ENCODE measurements at places on chromosomes 1 and 21. TPM values are rescaled to one million over a fixed set of nuclear protein-coding genes. Genes with fewer than 3 reads are reported as not detected.

- DNase-seq: no peak
These were observed 17.6 kb downstream of the MTFR1L start for GRCh38 chr1:25837262-25837875.

GRCh38 chr1:202122639-202123335 is at the start of gene GPR37L1:
Gene GPR37L1, plus strand, starts transcription at chr1:202122917. Its CDS starts 47 bp downstream, at chr1:202122964.
- no peak for DNase-seq

GRCh38 chr1:20443703-20444586 is 42.1 kb downstream of the CAMK2N1 start:
- DNase-seq: no peak

- no peak for DNase-seq
These were observed 8.1 kb upstream of the SRM start for GRCh38 chr1:11067716-11068599.

- no peak for DNase-seq
These were observed 12.8 kb downstream of the MED18 start for GRCh38 chr1:28341591-28341990.

GRCh38 chr1:161981126-161981525 is 42.5 kb downstream of the OLFML2B start:
- DNase-seq: no peak

GRCh38 chr1:9494936-9495758 is 44.1 kb upstream of the SLC25A33 start:
- peak; percentile 77 for DNase-seq

DNA sequence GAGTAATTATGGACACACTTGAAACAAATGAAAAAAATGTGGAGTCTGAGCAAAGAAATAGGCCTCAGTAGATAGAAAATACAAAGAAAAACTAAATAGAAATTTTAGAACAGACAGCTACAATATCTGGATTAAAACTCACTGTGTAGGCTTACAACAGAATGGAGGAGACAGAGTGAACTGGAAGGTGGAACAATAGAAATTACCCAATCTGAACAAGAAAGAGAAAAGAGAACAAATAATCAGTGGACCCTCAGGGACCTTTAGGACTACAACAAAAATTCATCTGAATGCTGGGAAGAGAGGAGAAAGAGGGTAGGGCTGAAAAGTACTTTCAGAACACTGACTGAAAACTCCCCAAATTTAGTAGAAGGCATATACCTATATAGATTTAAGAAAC is 90.0 kb downstream of the POU2F1 start:
- DNase-seq: no peak

DNA sequence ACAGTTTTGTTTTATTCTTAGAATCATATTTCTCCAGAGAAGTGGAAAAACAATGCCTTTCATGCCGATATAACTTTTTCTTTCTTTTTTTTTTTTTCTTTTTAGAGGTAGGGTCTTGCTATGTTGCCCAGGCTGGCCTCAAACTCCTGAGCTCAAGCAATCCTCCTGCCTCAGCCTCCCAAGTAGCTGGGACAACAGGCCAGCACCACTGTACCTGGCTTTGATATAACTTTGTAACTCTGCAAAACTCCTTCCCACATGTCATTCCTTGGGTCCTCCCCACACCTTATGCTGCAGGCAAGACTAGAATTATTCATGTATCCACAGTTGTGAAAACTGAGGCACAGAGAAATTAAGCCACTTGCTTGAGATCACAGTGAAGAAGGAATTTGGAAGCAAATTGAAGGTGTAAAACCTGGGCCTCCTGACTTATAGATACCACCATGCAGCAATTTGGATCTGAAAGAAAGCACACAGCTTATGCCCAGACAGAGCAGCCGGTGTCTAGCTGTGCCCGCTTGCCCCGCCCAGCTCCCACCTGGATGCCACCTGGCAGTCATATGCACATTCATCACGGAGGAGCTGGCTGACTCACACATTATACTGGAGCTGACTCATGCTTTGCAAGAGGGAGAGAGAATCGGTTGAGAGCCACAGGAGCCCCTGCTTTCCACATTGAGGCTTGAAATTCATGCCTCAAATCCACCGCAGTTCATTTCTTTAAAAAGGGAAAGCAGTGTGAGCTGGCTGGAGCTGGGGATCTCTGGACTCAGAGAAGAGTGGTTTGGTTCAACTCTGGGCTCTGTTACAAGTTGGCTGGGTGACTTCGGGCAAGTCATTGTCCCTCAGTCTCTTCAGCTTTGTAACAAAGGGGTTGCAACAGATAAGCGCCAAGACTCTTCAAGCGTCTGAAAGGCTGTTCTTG is 8.3 kb upstream of the SLC2A1 start:
- DNase-seq: no peak

- no peak for DNase-seq
These were observed 1.9 kb downstream of the PODN start for GRCh38 chr1:53063744-53064515.

DNA sequence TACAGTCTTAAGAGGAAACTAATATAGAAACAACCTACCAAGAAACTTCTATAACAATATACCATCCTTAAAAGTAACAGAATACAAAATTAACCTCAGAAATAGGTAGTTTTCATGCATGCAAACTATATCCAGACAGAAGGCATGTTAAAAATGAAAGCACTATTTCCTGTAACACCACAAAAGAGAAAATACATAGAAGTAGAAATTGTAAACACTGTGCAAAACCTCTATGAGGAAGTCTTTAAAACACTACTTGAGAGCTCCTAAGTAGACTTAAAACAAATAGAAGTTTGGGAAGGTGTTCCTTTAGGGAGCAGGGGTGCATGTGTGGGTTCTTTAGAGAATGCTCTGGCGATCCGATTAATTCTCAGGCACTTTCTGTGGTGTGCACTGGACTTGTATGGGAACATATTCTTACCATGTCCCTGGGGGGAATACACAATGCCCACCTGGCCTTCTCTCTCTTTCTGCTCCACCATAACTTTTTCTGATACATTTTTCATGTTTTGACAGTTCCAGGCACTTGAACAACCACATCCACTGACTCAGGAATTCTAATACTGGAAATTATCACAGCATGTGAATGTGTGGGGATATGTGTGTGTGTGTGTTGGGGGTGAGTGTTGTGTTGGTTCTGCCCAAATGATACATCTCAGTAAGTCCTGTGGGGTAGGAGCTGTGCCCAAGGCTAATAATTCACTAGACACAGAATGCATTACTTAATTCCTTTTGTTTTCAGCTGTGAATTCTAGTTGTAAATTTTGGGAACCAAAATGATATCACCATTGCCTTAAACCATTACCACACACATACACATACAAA is 866.3 kb upstream of the B3GALT2 start:
- no peak for DNase-seq

DNA sequence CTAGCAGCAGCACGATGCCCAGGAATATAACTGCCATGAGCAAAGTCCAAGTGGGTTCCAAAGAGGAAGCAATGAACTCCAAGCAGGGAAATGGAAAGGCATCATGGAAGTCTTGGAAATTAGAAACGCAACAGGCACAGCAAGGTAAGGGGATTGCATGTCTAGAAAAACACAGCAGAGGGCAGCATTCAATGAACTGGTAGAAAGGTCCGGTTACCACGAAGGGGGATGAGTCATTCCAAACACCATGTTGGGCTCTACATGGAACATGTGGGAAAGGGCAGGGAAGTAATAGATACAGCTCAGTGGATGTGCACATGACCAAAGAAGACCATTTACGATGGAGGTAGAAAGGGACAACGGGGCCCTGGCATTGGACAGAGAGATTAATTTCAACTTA is 36.4 kb downstream of the RXRG start:
- DNase-seq: peak; percentile 13

GRCh38 chr1:207010726-207011125 is 21.8 kb downstream of the C1orf116 start:
- DNase-seq: no peak

Gene TPTE
- total RNA-seq: not detected

Gene C8A
- total RNA-seq: not detected

Gene KRTAP10-4
- total RNA-seq: not detected

Gene OR14K1
- not detected for total RNA-seq

All from activated naive CD8-positive, alpha-beta T cell treated with anti-CD3 and anti-CD28 coated beads for 36 hours (primary cell).